ENCODE measurements at places on chromosomes 7 and 10.

- no peak for DNase-seq
Observed at GRCh38 chr7:37920849-37921805, 687 bp downstream of the EPDR1 start.

GRCh38 chr7:73933091-73933490, 72.1 kb downstream of the TMEM270 start:
- no peak for DNase-seq

- no peak for DNase-seq
Observed at GRCh38 chr7:133958822-133959221, 168.3 kb upstream of the LRGUK start.

DNA sequence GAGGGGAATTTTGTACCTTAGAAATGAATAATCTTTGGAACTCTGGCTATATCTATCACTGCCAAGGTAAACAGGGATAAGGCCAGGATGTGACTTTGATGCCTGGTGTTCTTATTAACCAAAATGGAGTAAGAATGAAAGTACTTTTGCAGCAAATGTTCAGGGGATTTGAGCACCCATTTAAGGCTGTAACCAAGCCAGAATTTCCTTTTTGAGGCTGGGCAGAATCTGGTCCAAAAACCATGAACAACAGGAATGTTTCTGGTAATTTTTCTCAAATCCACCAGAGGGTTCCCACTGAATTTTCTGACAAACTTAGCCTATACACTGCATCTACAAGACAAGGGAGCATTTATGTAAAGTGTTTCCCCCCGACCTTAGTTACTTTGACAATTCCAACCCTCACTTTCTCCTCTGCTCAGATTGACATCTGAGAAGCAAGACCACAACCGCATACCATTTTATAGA, 120.6 kb downstream of the BAMBI start:
- DNase-seq, result no peak

- no peak for DNase-seq
Observed at GRCh38 chr10:52106899-52107298, 207.2 kb upstream of the DKK1 start.

- peak; percentile 62 for DNase-seq
Observed at GRCh38 chr10:24518981-24519597, 204.6 kb downstream of the ARHGAP21 start.

GRCh38 chr7:13770305-13770704, 219.2 kb downstream of the ETV1 start:
- no peak for DNase-seq

Data from left renal cortex interstitium (tissue), 4 donors.